ENCODE measurements at places on chromosomes 3 and 15.

GRCh38 chr3:79040701-79041100, 727.1 kb downstream of the ROBO1 start:
- DNase-seq: no peak

GRCh38 chr15:67185621-67186225, 68.7 kb downstream of the AAGAB start:
- no peak for DNase-seq

- DNase-seq: no peak
These were observed 22.4 kb downstream of the BCL2L10 start for GRCh38 chr15:52090193-52090592.

- DNase-seq: no peak
These were observed 12.3 kb downstream of the CPNE9 start for GRCh38 chr3:9715764-9716437.

GRCh38 chr3:37221407-37221806, 47.0 kb upstream of the LRRFIP2 start:
- no peak for DNase-seq

DNA sequence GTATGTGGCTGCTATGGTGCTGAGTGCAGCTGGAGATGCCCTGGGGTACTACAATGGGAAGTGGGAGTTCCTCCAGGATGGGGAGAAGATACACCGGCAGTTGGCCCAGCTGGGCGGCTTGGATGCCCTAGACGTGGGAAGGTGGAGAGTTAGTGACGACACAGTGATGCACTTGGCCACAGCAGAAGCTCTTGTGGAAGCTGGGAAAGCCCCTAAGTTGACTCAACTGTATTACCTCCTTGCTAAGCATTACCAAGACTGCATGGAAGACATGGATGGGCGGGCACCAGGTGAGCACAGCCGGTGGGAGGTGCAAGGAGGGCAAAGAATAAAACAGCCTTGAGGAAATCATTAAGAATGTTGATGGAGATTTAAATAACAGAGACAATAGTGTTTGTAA, 2.9 kb downstream of the ADPRH start:
- no peak for DNase-seq

DNA sequence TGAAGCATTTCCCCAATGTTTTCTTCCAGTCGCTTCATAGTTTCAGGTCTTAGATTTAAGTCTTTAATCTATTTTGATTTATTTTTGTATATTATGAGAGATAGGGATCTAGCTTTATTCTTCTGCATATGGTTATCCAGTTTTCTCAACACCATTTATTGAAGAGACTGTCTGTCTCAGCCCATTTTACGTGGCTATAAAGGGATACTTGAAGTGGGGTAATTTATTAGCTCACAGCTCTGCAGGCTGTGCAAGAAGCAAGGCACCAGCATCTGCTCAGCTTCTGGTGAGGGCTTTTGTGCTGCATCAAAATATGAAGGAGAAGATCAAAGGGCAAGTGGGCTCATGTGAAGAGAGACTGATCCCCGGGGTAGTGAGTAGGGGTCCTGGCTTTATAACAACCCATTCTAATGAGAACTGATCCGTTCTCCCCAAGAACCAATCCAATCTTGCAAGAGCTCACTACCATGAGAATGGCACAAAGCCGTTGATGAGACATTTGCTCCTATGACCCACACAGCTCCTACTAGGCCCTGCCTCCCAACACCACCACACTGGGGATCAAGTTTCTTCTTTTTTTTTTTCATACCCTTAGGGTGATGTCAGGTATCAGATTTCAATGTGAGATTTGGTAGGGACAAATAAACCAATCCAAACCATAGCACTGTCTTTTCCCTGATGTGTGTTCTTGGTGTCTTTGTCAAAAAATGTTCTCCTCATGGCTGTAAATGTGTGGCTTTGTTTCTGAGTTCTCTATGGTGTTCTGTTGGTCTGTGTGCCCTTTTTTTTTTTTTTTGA, 63.2 kb downstream of the IQGAP1 start:
- no peak for DNase-seq

Data from GM19239 (cell line).